CD4-positive, alpha-beta T cell treated with Interleukin-21 for 1 hour (primary cell): ENCODE measurements at places on chromosomes 7 and 10.

- DNase-seq, result no peak
These were observed 375.9 kb downstream of the BMPER start for GRCh38 chr7:34281260-34281659.

DNA sequence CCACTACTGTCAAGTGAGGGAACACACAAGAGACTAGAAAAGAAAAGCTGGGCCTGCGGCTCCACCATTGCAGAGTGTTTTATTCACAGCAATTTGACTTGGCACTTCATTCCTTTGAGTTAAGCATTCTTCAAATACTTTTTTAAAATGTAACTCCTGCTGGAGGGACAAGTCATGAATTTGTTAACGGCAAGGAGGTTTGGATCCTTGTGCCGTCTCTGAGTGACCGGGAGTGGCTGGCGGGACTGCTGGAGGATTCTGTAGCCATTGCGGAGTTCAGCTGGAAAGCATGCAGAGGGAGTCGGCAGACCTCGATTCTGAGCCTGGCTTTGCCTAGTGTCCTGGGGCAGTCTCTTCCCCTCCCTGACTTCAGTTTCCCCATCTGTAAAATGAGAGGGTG, 9.8 kb downstream of the HSPA12A start:
- no peak for DNase-seq

DNA sequence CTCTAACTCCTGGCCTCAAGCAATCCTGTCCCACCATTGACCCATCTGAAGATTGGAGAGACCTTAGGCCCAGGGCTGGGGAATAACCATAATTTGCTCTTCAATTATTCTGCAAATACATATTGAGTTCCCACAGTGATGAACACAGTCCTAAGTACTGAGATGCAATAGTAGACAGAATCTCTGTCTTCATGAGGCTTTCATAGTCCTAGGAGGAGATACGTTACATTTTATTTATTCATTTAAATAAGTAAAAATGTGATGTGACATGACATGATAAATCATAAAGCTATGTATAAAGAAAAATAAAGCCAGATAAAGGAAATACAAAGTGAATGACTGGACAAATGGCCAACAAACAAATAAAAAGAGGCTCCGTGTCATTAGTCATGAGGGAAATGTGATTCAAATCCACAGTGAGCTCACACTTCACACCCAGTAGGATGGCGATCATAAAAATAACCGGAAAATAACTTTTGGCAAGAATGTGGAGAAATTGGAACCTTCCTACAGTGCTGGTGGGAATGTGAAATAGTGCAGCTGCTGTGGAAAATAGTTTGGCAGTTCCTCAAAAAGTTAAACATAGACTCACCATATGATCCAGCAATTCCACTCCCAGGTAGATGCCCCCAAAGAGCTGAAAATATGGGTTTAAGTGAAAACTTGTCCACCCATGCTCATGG, 52.1 kb upstream of the JCAD start:
- DNase-seq, result no peak

DNA sequence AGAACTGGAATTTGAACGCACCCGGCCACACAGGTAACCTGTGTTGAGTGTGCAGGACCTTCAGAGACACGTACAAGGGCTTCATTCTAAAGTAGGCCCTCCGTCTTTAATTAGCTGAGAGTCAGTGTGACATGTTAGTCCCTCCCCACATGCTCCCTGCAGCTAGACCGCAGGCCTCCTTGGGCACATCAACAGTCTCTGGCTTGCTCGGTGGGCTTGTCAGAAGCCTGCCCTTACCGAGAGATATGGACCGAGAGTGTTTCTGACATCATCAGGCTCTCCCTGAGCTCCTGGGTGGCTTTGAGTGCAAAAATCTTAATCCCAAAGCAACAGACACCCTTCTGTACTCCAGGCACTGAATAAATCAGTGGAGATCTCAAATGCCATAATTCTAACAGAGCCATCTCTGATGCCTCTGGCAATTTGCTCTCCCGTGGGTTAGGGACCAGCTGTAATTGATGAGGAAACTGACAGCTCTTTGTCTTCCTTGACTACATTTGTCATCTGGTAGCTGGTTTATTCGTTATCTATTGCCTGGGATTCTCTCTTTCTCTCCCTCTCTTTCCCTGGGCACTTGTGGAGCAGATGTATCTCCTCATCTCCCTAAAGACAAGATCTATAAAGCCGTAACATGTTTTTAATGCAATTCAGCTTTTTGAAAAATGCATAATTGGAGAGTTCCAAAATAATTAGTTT, 850.6 kb downstream of the TYW1 start:
- no peak for DNase-seq

DNA sequence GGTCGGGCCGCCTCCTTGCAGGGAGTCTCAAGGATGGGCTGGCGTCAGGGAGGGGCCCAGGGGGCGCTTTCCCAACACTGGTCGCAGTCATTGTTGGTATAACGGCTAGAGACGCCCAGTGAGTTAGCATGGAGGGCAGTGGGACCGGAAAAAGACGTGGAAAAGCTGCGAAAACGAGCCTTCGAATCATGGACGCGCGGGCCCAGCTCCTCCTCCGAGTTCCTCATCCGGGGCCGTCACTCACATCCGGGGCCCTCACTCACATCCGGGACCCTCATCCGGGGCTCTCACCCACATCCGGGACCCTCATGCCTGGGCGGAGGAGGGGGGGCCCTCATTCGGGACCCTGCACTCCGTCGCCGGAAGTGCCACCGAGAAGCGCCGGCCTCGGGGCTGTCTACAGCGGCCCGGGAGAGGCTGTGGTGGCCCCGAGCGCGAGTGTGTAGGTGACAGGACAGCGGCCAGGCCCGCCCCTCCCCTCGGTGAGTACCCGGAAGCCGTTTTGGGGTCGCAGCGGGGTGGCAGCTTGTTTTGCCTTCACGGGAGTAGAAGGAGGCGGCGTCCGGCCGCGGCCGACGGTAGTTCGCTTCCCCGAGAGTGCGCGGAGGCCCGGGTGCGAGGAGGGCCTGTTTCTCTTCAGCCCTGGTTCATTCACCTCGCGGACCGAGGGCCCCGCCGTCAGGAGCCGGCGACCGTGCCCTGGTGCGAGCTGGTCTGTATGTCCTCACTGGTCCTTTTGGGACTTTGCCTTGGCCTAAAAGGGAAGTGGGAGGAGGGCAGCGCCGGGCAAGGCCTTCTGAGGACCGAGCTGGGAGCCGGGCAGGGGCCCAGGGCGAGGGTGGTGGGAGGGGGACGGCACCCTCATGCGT, at the start of gene ZNF655:
Gene ZNF655, plus strand, starts transcription at position 337 of the 869 bp plus-strand sequence. CDS start 1,918 bp downstream, outside the sequence.
- DNase-seq, result peak; percentile 94

DNA sequence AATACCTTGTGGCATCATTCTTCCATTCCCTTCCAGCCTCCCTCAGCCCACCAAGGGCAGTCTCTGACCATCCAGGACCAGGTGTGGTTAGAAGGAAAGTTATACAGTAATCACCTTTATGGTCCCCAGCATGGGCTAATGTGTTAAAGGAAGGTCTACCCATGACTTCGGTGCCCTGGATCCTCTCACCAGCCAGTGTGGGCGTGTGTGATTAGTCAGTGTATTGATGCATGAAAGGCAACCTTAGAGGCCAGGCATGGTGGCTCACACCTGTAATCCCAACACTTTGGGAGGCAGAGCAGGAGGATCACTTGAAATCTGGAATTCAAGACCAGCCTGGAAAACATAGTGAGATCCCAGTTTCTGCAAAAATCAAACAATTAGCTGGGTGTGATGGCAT, 88.9 kb downstream of the APBB1IP start:
- no peak for DNase-seq

GRCh38 chr7:6171532-6172223, 100.7 kb downstream of the CYTH3 start:
- DNase-seq, result no peak

- DNase-seq, result no peak
These were observed 4.9 kb upstream of the VSIR start for GRCh38 chr10:71778071-71778825.

DNA sequence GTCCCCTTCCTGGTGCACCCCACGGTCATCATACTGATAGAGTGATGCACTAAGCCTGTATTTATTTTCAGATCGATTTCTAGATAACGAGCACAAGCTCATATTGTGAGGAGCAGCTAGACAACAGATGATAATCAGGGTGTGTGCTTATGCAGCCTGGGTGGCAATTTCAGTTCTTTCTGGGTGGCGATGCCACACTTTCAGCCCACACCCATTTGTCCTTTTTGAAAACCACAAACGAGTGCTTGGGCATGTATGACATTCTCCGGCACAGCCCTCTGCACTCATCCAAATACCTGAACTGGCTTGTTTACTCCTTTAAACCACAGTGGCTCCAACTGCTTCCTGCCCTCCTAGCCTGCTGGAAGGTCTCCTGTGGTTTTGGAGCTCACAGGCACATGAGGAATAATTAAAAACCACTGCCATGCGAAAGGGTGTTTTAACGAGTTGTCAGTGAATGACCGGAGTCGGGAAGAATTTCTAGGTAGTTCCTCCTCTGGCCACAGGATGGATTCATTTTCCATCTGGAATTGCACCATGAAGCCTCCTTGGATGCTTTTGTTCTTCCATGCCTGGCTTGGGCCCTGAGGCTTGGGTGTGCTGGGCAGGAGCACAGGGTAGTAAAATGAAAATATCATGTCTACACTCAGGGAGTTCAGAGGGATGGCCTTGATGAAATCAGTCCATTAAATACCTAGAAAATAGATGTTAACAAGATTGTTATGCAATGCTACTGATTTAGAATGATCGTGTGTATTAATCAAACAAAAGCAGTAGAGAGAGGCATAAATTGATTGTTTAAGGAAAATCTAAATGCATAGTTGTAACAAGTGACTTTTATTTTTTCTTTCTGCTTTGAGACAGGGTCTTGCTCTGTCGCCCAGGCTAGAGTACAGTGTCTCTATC, 52.4 kb upstream of the ITGB1 start:
- DNase-seq, result peak; percentile 65

GRCh38 chr10:117373823-117374505, 1.3 kb downstream of the PDZD8 start:
- DNase-seq, result peak; percentile 62

- no peak for DNase-seq
These were observed 27.7 kb downstream of the PHYH start for GRCh38 chr10:13272164-13272571.

DNA sequence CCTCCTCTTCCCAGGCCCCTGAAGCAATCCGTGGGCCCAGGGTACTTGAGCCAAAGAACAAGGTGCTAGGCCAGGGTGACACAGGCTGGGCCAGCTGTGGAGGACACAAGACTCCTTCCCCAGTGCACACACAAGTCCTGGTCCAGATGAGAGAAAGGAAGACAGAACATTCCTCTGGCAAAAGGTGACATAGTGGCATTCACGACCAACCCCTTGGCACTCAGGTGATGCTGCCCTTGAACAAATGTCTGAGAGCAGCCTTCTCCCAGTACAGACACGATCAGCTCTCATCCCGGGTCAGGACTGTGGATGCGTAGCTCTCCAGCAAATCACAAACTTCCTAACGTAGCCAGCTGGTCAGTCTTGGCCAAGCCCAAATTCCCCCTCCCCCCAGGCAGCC, 118.5 kb downstream of the OAT start:
- DNase-seq, result no peak

DNA sequence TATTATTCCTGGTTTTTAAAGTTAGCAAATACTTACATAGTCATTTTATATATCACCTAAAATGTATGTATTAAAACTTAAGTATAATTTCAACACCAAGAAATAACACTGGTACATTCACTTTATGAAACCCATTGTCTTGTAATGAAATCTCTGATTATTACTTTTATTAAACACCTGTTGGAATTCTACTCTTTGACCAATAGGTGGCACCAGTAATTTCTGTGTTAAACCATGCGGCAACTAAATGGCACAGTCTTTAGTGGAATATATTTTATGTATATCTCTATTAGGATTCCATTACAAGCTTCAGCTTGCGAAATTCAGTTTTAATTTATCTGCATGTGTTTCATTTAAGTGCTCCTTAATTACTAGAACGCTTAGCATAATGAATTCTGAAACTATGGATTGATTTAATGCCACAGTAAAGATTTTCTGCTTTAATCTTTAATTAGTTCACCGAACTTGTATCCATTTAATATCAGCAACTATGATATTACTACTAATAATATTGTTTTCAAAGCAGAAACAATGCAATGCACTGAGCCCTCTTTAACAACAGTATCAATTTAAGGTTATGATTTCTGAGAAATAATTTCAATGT, 181.3 kb downstream of the MAGI2 start:
- DNase-seq, result peak; percentile 3

GRCh38 chr7:91031757-91032156, 232.5 kb upstream of the FZD1 start:
- no peak for DNase-seq

DNA sequence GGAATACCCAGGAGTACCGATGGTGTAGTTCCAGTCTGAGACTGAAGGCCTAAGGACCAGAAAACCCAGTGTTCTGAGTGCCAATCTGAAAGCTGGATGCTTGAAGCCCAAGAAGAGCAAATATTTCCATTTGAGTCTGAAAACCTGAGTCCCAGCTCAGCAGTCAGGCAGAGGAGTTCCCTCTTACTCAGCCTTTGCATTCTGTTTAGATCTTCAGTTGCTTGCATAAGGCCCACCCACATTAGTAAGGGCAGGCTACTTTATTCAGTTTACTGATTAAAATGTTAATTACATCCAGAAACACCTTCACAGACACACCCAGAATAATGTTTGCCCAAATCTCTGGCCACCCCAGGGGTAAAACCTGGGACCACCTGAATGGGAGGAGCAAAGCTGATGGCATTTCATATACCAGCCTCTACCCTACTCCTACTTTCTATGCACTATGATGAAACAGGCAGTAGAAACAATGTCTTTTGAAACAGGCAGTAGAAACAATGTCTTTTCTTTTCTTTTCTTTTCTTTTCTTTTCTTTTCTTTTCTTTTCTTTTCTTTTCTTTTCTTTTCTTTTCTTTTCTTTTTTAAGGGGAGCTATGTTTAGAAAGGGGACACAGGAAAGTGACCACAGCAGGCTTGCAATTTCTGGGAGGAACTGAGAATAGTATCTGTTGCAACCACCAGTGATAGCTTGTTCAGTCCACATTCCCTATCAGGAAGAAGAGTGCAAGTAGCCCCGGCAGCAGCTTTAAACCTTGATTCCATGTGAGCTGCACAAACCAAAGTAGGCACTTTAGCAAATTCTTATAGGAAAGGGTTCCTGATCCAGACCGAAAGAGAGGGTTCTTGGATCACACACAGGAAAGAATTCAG, 30.6 kb downstream of the FAM237B start:
- DNase-seq, result no peak

GRCh38 chr7:135620980-135621850, 41.1 kb upstream of the STMP1 start:
- peak; percentile 56 for DNase-seq

DNA sequence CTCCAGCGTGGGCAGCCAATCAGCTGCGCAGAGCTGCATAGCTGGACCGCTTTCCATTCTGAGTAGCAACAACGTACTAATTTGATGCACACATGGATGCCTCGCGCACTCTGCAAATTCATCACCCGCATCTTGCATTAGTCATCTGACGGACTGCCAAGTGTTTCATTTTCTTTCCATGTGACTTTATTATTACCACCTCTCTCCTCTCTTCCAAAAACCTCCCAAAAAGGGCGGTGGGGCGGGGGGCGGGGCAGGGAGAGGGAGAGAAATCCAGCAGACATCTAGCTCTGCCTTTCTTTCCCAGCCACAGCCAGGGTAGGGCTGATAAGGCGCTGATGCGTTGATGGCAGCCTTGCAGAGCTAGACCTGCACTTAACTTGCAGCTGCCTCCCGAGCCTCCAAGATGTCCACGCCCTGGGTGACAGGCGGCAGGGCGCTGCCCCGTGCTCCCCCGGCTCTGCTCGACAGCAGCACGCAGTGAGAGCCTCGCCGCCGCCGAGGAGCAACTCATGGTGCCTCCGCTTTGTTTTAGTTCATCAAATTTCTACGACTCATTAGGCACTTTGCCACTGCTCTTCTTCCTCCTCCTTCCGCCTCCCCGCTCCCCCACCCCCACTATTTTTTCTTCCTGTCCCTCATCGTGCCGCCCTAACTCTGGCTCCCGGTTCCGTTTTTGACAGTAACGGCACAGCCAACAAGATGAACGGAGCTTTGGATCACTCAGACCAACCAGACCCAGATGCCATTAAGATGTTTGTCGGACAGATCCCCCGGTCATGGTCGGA, 147.3 kb downstream of the CELF2 start:
- peak; percentile 76 for DNase-seq
